ENCODE measurements at places on chromosomes 1 and 21.

DNA sequence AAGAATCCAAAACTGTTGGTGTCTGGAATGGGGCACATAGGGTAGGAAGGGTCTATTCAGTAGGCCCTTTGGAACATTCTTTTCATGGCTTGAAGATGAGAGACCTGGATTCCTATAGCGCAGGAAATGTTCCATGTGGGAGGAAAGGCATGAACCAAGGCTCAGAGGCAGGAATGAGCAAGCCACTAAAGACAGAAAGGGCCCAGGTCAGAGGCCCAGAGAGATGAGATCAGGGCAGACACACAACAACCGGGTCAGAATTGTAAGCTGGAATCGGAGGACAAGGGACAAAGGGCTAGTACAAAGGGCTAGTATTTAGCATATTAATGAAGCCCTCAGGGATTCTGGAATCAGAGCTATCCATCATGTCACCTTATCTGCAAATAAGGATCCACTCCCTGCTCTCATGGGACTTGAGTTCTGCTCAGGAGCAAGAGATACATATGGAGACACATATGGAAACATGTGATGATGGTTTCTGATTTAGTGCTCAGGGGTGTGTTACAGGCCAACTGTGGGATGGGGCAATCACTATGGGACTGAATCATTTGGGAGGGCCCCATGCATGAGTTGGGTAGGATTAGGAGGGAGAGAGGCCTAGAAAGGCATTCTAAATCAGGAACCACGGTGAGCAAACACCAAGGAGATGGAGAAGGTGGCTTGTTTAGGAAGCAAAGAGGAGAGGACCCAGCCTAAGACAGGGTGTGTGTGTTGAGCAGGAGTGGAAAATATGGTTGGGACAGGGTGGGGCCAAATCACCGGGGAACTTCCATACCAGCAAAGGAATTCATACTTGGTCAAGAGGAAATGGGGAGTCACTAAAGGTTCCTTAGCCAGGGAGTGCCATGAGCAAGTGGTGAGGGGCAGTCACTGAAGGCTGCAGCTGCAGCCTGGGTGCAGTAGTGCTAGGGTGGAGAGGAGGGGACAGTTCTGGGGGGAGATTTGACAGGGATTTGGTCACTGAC, 8.6 kb downstream of the NECTIN4 start:
- no peak for DNase-seq

DNA sequence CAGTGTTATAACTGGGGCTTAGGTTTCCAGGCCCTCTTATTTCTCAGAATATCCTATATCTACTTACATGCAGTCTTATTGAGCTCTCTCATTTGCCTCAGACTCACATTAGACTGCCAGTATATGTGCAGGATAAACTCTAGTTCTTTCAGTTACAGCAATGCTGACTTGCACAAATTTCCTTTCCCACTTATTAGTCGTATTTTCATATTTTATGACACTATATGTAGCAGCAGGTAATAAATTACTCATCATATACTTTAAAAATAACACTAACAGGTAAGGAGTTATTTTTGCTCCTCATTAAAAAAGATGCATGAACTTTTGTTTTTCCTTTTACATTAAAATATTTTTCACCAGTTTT, 65.7 kb downstream of the GADD45A start:
- DNase-seq, result no peak

- no peak for DNase-seq
Measured at GRCh38 chr1:209406168-209406567, 177.3 kb upstream of the CAMK1G start.

GRCh38 chr1:145714524-145715111, 4.7 kb upstream of the CD160 start:
- no peak for DNase-seq

DNA sequence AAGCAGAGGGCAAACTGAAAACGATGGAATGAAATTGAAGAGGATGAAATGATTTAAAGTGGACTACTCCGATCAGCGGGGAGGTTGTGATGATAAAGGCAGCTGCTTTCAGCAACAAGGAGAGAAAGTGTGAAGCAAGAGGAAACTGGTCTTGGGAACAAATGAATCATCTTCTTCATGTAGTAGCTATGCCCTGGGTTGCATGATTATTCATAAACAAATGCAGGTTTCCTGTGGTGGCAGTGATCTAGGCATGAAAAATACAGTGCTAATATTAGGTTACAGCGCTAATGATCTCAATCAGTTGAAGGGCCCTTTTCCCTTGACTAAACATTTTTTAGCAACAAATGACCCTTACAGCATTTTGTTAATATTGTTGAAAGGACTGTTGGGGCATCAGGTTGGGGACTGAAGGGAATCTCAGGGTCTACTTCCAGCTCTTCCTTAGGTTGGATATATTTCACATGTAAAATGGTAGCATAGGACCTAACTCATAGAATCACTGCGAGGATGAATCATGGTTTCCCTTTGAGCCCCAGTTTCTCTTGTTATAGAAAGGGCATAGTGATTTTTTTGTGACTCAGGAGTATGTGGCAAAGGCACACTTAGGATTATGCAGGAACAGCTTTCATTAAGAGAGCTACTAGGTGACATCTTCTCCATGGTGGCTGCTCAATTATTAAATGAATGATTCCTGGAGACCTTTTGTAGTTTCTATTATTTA, 1.9 kb upstream of the ZFYVE9 start:
- DNase-seq, result no peak

DNA sequence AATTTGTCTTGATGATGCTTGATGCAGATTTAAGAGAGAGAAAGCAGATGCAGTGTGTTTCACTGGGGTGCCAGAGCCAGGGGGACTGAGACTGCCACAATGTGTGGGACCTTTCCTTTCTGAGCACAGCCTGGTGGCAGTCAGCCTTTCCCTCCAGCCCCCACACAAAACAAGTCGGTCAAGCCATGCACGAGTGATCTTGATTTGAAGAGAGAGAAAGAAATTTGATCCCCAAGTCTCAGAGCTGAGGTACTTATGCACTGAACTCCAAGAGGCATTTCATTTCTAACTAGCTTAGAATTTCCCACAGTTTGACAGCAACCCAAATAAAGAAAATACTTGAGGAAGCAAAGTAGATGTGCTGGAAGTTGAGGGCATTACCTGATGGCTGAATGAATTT, 193.8 kb downstream of the ST6GALNAC3 start:
- no peak for DNase-seq

DNA sequence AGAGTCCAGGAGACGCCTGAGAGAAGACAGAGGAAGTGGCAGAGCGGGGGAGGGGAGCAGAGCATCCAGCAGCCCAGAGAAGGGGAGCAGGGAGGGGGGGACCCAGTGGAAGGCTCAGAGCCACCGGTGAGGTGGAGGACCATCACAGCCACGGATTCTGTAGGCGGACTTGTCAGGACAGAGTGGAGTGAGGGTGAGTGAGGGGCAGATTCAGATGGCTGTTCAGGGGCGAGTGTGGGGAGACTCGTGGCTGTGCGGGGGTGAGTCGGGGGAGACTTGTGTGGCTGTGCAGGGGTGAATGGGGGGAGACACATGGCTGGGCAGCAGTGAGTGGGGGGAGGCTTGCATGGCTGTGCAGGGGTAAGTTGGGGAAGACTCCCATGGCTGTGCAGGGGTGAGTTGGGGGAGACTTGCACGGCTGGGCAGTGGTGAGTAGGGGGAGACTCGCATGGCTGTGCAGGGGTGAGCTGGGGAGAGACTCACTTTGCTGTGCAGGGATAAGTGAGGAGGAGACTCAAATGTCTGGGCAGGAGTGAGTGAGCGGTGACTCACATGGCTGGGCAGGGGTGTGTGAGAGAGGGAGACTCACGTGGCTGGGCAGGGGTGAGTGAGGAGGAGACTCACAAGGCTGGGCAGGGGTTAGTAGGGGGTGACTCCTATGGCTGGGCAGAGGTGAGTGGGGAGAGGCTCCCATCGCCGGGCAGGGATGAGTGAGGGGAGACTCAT, 56.8 kb upstream of the ABCG1 start:
- no peak for DNase-seq

All from amniotic stem cell (primary cell).